Memory B cell (primary cell): ENCODE measurements at places on chromosomes 6 and 20.

GRCh38 chr6:98056955-98057354 lies 773.9 kb upstream of the MMS22L start:
- no peak for DNase-seq

GRCh38 chr20:9442858-9443257 lies 71.5 kb upstream of the LAMP5 start:
- no peak for DNase-seq

GRCh38 chr20:46230801-46231282 lies 77.5 kb downstream of the CDH22 start:
- no peak for DNase-seq

GRCh38 chr6:21348146-21348503 lies 245.4 kb upstream of the SOX4 start:
- no peak for DNase-seq

GRCh38 chr6:123925842-123926399 lies 122.3 kb downstream of the NKAIN2 start:
- no peak for DNase-seq

DNA sequence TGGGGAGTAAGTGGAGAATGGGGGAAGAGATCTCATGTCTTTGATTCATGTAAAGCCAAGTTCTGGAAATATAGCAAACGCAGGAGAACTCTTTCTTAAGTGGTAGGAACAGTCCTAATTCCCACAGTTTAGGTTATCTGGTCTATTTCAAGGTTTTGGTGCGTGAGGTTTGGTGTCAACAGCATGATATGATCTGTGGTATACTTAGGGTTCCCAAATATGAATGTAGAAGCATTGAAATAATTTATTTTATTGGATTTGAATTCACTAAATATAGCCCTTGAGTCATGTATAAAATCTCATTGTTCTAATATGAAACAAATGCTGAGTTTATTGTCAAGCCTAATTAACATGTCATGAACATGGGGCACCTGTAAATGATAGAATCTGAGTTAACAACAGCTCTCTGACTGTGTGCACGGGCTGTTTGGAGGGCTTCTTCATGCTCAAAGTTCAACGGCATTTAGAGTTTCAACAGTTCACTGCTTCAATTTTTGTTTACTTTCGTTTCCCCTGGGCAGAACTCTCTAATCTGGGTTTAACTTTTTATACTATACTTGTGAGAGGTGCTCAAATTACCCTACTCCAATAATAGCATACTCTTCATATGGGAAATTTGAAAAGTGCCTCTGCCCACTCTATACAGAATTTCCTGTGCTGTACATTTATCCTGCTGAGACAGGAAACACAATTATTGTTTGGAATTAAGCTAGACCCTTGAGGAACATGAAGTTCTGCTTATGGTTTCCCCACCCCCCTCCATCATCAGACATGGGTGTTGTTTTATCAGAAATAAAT lies 236.3 kb upstream of the ZNF217 start:
- DNase-seq = no peak

DNA sequence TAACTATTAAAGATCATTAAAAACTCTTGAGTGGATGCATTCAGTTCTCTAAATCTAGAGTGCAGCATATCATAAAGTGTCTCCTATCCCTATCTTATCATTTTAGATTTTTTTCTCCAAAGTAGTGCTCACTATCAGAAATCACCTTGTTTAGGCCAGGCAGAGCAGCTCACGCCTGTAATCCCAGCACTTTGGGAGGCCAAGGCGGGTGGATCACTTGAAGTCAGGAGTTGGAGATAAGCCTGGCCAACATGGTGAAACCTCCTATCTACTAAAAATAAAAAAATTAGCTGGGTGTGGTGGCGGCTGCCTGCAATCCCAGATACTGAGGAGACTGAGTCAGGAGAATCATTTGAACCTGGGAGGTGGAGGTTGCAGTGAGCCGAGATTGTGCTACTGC lies 368.9 kb downstream of the PRKN start:
- DNase-seq = no peak

GRCh38 chr6:20877008-20877937 lies 343.0 kb downstream of the CDKAL1 start:
- DNase-seq = no peak

DNA sequence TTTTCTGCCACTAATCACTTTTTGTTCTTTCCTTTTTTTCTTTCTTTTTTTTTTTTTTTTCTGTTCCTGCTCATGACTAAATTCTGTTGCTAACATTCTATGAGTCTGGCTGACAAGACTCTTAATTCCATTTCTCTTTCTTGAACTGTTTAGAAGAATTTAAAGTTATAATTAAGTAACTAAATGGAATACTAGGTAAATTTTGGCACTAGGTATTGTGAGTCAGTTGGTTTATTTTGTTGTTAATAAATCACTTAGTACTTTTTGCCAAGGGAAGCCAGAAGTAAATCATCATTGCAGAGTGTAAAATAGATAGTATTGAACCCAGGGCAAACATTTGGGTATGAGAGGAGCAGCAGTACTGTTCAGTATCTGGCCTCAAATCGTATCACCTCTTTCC lies 42.0 kb upstream of the PRDM1 start:
- DNase-seq = no peak
